Mucosa of gallbladder (tissue), 1 donor: ENCODE measurements at places on chromosomes 6 and 20.

DNA sequence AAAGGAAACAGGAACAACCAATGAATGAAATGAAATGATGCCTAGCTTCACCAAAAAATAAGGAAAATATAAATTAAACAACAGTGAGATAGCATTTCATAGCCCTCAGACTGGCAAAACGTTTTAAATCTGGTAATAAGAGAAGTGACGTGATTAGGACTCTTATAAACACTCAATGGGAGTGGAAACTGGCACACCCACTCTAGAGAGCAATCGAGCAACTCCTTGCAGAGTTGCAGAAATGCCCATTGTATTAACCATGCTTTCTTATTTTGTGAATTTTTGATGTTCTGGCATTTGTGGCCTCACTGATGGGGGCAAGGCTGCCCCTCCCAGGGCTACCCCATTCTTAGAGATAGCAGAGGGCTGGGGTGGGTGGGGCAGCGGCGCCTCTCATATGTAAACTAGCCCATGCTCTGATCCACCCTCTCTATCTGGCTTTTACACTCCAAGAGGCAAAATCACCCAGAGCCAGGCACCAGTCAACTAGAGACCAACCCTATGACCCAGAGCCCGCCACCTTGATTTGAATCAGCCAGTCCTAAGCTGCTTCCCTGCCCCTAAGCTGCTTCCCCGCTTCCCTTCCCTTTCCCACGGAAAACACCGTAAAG is 6.4 kb upstream of the PNPLA1 start:
- DNase-seq = no peak

- DNase-seq = no peak
Observed at GRCh38 chr6:4567141-4567540, 209.1 kb upstream of the CDYL start.

GRCh38 chr20:32241807-32242206 is 34.1 kb downstream of the POFUT1 start:
- DNase-seq = no peak

DNA sequence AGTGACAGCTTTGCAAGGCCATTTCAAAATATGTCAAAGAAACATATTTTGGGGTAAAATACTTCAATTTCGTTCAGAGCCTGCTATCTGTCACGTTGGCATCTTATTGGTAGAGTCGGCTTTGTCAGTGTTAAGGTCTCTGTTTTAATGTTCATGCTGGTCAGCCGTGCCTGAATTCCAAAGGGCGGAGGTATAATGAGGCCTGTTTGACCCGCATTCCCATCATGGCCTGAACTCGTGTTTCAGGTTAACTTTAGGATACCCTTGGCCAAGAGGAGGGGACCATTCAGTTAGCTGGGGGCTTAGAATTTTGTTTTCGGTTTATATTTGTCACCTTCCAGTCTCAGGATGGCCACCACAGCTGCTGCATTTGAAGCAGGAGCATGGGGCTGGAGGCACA is 236.4 kb downstream of the NFATC2 start:
- DNase-seq = no peak

DNA sequence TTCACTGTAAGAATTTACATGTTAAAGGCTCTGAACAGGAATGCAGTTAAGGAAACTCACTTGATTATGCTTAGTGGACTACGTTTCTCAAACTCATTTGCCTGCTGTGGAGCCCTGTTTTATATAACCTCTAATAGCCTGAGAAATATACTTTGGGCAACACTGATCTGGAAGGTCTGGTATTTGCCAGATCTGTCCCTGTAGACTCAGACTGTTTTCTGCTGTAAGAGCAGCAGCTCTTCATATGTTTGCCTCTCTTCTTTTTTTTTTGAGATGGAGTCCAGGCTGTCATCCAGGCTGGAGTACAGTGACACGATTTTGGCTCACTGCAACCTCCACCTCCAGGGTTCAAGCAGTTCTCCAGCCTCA is 10.1 kb downstream of the TTPAL start:
- DNase-seq = no peak

GRCh38 chr6:44514085-44514484 is 126.6 kb downstream of the CDC5L start:
- DNase-seq = no peak

DNA sequence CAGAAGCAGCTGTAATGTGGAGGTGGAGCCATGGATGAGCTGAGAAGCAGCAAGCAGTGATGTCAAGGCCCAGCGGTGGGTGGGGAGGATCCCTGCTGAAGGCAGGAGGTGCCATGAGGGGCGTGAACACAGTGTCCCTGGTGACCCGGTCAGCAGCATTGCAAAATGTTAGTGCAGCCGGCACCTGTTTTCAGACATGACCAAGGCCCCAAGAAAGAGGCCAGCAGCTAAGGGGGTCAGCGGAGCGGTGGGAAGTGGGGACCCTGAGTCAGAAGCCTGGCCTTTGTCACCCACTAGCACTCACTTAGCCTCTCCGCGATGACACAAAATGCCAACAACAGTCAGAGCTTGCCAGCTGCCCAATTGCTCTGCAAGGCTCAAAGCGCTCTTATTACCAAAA is 51.9 kb downstream of the TMEM242 start:
- DNase-seq = no peak

GRCh38 chr6:109165392-109165974 is 70.2 kb downstream of the CEP57L1 start:
- DNase-seq = peak; percentile 58

DNA sequence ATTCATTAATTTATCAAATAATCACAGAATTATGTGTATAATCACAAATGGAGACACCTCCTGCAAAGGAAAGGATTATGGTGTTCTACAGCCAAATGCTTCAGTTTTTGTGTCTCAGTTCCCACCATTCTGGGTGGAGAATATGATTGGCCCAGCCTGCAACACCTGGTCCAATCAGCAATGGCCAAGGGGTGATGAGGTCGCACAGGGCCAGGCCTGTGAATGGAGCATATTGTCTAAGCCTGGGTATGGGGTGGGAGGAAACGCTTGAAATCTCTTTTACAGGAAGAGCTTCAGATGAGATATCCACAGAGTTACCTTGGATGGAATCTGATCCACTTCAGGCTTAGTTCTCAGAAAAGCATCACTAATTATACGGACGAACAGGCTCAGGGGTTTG is 271.6 kb downstream of the DHX35 start:
- DNase-seq = no peak

DNA sequence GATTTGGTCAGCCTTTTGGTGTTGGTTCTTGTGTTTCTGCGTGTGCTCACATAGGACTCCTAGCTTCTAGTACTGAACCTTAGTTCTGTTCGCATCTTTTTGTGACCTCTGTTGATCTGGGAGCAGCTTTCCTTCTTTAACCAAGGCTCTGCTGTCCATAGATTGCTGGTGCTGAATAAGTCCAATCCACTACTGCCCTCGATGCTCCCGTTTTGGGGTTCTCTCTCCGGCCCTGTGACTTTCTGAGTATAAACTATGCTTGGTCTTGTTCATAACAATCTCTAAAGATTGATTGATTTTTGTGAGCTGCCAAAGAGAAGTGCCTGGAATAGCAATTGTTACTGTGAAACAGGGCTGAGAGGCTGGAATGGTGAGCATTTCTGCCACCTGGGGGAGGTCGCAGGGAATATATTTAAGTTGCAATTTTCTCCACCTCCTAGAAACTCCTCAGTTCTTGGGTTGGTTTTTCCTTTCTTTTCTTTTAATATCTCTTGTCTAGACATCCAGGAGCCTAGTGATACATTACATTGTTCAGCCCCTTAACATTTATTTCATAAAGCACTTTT is 422.9 kb upstream of the CHD6 start:
- no peak for DNase-seq

DNA sequence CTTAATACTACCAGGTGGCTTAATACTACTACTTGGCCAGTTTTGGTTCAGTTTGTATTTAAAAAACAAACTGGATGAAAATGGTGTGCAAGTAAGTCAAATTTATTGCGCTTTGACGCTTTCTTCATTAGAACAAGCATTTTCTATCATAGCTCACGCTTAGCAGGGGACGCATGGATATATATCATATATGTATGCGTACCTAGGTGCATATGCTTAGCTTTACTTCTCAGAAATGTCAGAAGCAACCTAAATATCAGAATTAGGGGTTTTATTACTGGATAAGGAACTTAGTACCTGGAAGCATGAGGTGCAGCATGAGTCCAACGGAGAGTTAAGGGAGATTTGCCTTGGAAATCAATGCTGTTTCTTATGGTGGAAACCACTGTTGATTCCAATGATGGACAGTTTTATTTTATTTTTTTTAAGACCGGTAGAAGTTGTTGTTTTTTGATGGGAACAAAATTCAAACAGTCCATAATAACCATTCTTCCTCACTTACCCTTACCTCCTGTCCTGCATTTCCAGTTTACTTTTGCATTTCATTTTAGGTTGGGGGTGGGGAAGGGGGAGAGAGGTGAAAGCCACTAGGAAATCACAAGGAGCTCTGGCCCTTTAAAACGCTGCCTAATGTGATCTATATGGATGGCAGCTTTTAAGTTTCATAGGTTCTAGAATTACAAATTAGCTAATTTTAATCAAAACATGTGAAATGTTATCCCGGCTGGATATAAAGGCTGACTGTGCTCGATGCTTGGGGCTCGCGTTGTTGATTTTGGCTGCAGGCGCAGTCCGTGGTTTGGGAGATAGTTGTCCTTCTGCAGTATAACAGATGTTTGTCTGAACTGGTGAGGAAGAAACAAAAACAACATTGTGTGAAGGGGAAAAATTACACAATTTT is 2.1 kb downstream of the SOBP start:
- no peak for DNase-seq

DNA sequence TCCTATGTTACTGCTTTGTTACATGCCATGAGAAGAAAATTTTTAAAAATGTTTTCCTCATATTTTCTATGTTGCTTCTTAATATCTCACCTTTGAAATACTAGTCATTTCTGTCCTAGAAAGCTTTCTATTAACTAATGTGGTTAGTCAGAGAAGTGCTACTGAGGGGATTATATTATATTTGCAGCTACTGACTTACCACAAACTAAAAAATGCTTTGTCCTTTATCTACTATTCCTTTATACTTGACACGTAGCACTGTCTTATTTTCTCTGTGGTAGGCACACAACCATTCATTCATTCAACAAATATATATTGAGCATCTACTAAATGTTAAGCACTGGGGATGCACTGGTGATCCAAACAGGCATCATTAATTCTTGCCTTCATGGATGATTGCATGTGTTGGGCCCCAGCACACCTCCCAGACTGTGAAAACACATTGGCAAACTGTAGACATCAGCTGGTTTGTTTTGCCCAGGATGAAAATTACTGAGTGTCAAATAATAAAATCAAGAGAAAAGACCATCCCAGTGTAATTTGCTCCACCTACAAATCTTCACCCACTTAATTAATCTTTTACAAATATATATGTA is 10.7 kb upstream of the MLIP start:
- no peak for DNase-seq

GRCh38 chr6:149694921-149695320 is 23.0 kb downstream of the LATS1 start:
- no peak for DNase-seq

DNA sequence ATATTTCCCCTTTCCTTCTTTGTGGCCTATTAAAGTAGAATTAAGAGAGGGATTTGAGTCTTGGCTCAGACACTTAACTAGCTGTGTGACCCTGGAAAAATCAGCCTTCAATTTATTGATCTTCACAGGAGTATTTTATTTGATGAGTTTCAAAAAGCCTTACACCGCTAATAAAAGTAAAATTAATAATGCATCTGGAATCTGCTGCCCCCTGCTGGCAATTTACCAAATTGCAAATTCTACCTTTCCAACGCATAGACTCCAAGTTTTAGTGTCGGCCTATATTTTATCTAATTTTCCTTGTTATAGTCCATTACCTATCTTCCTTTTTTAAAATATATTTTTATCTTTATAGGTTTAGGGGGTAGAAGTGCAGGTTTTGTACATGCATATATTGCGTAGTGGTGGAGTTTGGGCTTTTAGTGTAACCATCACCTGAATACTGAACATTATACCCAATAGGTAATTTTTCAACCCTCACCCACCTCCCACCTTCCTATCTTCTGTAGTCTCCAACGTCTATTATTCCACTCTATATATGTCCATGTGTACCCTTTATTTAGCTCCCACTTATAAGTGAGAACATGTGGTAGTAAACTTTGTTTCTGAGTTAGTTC is 46.3 kb downstream of the GOPC start:
- DNase-seq = peak; percentile 66

DNA sequence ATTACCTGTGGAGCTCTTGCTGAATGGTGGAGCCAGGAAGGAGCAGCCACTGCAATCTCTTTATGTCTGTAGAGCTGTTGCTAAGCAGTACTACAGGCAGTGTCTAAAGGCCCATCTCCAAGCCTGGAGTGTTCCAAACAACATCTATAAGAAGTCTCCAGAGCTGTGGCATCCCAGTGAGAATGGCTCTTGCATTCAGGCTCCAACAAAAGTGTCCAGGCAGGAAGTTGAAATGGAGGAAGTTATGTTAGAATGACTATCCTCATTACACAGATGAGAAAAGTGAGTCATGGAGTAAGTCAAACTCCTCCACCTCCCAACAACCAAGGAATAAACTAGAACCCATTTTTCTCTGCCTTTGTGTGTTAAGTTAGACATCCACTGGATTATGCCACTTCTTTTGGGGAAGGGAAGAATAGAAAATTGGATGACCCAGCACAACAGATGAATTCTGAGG is 288.5 kb upstream of the STXBP5 start:
- no peak for DNase-seq

DNA sequence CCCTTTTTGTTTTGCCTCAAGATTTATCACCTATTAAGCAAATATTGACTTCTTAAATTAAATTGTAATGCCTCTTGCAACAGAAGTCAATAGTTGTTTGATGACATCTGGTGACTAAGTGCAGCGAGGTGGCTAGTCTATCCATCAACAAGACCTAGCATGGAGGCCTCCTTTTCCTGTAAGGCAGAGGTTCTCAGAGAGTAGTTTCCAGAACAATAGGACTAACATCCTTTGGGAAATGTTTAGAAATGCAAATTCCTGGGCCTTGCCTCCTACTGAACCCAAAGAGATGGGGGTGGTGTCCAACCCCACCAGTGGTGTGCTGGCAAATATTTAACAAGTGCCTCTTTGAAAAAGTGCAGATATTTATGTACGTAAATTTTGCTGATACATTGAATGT is 143.7 kb downstream of the SCP2D1 start:
- DNase-seq = no peak

- no peak for DNase-seq
Observed at GRCh38 chr6:72709431-72709830, 87.6 kb downstream of the KCNQ5 start.

GRCh38 chr20:59598625-59599310 is 5.6 kb upstream of the PHACTR3 start:
- DNase-seq = peak; percentile 42

DNA sequence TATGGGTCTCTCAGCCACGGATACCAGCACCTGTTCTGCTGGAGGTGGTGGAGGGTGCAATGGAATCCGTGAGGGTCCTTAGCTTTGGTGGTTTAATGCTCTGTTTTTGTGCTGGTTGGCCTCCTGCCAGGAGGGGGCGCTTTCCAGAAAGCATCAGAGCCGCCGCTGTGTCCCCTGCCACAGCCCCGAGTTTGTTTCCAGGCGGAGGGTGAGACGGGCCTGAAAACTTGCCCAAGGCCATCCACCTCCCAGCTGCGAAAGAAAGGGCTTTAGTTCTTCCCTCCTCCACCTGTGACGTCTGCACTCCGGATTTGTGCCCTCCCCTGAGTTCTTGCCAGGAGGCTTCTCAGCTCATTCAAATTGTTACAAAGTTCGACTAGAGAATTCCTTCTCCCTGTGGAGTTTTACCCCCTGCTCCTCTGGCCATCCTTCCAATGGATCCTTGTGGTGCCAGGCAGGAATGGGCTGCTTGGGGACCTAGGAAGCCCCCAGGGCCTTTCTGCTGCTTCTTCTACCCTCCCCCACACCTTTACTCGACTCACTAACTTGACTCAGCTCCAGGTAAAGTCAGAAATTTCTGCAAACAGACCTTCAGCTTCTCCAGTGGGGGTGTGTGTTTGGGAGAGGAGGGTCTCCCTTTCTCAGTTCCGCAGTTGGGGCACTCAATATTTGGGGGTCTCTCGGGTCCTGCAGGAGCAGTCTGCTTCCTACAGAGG is 873.7 kb downstream of the KIF16B start:
- DNase-seq = no peak
